NCI-H187 (cell line): ENCODE measurements at places on chromosomes 6 and 20.
A peak's percentile ranks its signal among the peaks of the same experiment; 100 is the strongest.

DNA sequence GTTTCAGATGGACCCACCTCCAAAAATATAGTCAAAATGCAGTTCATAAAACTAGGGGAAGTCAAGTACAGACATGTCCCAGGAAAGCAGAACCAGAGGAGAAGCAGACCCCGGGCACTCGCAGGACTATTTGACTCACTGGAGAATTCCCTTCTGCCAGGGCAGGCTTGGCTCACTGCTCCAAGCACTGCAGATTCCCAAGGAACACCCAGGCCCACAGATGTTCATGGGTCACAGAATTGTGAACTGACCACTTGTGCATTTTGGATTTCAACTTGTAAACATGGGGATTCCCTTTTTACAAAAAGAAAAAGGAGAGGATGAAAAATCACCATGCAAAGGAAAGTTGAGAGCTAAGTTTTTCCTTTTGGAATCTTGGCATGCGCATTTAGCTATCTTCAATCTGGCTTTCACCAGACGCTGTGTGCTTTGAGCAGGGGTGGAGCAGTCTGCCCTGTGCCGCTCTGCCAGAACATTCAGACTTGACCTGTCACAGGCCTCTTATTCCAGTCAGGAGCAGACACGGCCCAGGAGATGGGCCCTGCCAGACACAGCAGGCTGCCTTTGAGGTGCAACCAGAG, 237.5 kb upstream of the TAB2 start:
- DNase-seq: no peak

GRCh38 chr6:2865694-2866151, 24.1 kb upstream of the SERPINB1 start:
- DNase-seq: no peak

DNA sequence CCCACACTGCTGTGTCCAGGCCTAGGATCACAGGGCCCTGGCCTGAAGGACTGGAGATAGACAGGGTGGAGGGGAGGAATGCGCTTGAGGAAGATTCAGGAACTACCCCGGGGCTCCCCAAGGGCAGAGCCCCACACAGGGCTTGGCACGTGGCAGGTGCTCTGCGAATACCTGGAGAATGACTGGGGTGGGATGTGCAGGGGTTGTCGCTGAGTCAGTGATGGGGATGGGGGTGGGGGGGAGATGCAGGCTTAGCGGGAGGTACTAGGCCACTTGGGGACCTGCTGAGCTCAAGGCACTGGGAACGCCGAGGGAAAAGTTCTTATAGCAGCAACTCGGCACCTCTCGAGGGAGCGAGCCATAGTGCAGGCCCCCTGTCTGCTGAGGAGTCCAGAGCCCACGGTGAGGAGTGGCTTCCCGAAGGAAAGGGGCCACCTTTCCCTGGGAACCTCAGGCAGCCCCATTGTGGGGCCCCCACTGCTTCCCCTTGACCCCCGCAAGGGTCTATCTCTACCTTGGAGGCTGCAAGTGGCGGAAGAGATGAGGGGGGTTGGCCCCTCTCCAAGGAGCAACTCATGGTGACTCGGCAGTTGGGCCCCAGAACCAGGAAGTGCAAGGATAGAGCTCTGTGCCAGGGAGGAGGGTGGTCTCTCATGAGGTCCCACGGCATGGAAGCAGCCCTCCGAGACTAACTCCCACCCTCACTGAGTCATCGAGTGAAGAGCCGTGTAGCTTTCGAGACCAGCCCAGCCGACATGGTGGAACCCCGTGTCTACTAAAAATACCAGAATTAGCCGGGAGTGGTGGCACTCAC, 33.1 kb downstream of the SRC start:
- no peak for DNase-seq

GRCh38 chr20:51725584-51726176, 42.5 kb downstream of the ATP9A start:
- no peak for DNase-seq

DNA sequence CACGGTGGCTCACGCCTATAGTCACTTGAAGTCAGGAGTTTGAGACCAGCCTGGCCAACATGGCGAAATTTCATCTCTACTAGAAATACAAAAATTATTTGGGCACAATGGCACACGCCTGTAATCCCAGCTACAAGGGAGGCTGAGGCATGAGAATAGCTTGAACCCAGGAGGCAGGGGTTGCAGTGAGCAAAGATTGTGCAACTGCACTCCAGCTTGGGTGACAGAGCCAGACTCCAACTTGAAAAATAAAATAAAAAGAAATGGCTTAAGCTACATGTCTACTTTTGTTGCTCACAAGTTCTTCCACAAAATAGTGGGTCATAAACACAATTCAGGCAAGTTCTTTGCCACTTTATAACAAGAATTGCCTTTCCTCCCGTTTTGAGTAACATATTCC, 27.1 kb upstream of the B4GALT5 start:
- DNase-seq: no peak

- no peak for DNase-seq
Measured at GRCh38 chr6:21023210-21023609, 489.0 kb downstream of the CDKAL1 start.

- no peak for DNase-seq
Measured at GRCh38 chr6:22732176-22732970, 163.0 kb downstream of the HDGFL1 start.

- peak; percentile 28 for DNase-seq
Measured at GRCh38 chr20:14337400-14338171, at the start of gene FLRT3. Gene FLRT3 (minus strand): TSS chr20:14337612. CDS start chr20:14327506, 10,106 bp downstream.

- no peak for DNase-seq
Measured at GRCh38 chr6:6006006-6006427, 708 bp downstream of the NRN1 start.

GRCh38 chr6:160428818-160429619, 80.8 kb downstream of the SLC22A3 start:
- no peak for DNase-seq
